ENCODE measurements at places on chromosomes 11 and 22.

DNA sequence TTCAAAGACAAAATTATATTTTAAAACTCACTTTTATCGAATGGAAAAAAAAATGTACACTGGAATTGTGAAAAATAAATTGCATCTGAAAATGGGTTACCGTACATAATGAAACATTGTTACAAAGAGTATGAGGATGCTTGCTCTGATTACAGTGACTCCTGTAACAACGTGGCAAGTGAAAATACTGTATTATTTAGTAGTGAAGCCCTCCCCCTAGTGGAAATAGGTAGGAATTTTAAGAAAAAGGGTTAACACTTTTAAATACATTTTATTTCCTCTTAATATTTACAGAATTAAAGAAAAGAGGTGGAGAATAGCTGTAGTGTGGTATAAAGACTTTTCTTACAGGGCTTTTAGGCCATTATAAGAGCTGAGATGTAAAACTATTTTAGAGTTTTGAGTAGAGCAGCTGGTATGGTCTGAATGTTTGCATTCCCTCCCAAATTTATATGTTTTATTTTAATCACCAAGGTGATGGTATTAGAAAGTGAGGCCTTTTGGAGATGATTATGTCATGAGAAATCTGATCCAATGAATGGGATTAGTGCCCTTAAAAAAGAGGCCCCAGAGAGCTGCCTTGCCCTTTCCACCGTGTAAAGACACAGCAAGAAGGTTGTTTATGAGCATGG is 25.2 kb downstream of the FAM76B start:
- DNase-seq, result no peak

DNA sequence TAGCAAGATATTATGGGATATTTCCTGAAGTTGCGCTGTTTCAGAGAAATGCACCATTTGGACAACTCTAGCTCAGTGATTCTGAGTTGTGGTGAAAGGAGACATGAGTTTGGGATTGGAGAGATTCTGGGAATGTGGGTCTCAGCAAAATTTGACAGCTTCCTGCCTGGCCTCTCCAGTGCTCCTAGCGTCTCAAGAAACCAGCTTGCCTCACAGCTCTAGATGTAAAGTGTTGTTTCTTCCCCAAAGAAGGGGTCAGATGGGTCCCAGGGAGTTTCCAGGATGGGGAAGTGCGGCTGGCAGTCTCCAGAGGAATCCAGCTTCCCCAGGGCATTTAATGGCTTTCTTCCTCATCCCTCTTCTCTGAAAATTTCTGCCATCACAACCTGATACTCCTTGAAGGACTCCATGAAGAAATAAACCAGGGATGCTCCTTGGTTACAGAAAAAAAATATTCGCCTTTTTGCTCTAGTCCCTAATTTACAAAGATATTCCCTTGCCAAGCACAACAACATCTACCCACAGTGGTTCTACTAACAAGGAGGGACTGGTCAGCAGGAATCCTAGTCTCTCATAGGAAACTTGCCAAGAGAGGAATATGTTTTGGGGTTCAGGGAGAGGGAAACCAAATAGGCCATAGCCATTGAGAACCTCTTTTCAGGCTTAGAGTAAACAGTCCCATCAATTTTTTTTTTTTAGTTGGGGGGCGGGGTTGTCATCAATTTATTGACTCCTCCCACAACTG is 185.4 kb upstream of the E2F8 start:
- no peak for DNase-seq

DNA sequence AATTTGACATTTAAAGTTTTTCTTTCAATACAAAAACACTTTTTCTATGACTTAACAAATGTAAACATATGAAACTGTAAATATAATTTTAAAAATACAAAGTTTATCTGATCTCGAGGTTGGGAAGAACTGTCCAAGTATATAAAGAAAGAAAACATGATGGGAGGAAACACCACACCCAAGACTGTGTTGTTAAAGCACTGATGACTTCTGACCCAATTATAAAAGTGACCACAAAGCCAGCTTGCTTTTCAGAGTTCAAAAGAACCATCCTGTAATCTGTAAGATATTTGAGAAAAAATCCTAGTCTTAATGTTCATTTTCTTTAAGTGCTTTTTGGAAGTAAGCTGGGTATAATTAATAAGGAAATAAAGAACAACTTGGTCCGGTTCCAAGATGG is 15.6 kb downstream of the CEP57 start:
- no peak for DNase-seq

DNA sequence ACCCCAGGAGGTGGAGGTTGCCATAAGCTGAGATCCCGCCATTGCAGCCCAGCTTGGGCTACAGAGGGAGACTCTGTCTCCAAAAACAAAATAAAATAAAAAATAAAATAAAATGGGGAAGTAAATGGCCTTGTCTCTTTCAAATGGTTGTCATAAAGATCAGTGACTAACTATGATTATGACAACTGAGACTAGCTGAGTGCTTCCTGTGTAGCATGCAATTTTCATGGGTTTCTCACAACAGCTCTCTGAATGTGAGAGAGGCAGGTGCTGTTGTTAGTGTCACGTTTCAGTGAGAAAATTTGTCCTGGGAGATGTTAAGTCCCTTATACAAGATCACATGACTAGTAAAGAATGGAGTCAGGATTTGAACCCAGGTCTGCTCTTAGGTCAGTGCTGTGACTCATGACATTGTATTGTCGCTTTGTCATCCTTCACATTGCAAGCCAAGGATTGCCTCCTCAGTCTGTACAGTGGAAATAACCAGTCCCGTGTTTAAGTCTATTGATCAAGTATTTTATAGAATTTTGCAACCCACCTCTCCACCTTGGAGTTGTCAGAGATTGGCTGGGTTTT is 163.3 kb upstream of the CCDC90B start:
- DNase-seq, result no peak

DNA sequence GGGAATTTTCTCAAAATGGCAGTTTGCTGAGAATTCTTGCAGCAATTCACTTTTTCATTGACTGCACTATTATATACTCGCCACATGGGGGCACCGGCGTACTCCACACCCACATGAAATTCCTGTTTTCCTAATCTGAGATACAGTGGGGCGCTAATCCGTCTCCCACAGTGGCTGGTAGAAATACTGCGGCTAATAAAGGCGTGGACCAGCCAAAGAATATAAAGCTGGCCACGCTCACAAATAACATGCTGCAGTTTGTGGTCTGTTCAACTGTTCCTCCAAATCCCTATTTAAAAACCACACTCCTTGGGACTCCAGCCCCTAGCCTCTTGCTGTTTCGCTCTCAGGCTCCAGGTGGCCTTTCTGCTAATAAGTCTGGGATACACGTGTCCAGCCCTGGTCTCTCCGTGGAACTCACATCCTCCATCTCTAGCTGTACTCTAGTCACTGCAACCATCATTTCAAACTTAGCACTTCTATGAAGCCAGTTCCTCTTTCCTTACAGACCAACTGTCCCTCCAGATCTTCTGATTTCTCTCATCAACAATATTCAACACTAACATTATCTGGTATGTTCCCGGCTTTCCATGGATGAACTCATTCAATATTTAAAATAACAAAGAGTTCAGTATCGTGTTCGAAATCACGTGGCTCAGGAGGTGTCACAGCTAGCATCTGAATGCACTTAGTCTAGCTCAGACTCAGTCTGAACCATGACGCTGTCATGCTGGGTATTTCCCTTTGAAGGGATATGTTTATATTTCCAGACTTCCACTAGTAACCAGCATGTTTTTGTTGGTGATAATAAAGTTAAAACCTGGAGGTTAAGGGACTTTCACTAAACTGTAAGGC is 22.0 kb downstream of the TBRG1 start:
- DNase-seq, result peak; percentile 35

DNA sequence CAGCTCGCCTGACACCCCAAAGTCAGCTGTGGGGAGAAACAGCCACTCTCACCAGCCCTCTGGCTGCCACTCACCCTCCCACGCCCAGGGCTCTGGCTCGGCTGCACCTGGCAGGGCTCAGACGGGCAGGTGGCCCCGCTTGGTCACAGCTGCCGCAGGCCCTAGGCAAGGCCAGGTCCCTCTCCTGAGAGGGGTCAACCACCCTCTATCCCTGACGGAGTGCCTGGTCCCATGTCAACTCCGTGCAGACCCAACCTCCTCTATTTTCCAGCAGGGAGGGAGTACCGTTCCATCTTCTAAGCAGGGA is 1.9 kb downstream of the MAP4K2 start:
- no peak for DNase-seq

DNA sequence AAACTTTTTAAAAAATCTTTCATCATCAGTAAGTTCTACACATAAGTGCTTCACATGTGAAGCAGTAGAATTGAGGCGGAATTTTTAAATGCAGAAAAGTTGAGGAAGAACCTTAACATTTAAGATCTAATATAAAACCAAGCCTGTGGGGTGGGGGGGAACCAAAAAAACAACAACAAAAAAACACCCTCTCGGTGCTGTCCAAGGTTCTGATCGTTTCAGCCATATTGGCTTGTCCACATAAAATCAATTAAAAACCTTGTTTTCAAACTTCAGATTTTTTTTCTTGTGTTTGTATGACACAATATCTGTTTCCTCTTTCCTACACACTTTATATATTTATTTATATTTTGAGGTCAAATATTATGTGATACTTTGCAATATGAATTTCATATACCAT is 130.0 kb downstream of the WNT7B start:
- DNase-seq, result no peak

- no peak for DNase-seq
Measured at GRCh38 chr11:35235157-35235468, 96.1 kb downstream of the CD44 start.

GRCh38 chr11:73453562-73453961 is 77.4 kb downstream of the RELT start:
- DNase-seq, result no peak

DNA sequence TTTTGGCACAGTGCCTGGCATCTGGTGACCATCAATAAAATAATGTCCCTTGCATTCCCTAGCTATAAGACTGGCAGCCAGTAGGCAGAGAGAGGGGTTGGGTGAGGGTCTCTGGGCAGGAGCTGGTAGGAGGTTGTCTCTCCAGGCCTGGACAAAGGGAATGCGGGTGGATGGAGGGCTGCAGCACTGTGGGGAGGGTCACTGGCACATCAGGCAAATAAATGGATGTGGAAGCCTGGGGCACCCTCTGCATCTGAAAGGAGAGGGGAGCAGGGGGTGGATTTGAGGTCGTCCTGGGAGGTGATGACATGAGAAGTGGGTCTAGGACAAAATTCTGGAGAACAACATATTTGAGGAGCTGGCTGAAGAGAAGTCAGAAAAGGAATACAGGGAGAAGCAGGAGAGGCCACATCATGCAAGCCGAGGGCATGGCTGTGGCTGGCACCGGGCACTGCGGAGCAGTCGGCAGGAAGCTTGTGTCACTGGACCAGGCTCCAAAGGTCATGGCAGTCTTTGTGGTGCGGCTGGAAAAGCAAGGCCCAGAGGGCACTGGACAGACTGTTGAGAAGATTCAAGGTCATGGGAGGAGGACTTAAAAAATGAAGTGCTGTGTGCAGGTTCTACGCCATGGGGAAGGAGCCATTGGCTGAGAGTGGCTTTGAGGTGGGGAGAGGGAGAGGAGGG is 36.5 kb upstream of the THY1 start:
- no peak for DNase-seq

DNA sequence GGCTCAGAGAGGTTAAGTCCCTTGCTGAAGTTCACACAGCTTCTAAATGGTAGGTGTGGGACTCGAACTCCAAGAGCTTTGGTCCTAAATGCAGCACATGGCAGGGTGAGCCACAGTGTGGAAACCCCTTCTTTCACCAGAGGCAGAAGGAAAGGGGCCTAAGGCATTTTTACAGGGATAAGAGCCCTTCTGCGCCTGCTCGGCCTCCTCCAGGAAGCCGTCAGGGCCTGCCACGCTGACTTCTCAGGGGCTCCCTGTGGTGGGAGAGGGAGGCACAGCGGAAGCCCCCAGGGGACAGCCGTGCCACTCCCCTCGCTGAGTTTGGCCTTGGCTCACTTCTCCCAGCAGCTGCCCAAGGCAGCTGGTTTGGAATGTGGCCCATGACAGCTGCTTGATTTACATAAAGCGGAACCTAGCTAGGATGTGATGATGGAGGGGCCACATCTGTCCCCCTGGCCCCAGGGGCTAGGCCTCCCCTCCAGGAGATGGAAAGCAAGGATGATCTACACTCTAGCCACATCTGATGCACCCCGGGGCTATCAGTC is 35.4 kb downstream of the CD82 start:
- DNase-seq, result no peak
